ENCODE measurements at places on chromosomes 4 and X.
A peak's percentile ranks its signal among the peaks of the same experiment; 100 is the strongest.

DNA sequence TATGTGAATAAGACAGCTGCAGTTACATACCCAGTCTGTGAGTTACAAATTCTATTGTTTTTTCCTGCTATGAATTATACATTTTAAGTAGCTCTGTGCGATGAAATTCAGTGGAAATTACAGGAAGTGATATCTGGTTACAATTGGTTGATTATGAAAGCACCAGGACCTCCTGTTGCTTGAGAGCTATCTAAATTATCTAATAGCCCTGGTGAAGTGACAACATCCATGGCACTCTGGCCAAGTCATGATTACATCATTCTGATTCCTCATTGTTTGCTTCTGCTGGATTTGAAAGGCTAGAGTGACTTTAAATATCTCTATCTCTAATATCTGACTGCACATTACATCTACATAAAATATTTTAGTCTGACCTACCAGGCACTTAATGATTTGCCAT is 515.0 kb downstream of the CFAP47 start:
- no peak for DNase-seq

DNA sequence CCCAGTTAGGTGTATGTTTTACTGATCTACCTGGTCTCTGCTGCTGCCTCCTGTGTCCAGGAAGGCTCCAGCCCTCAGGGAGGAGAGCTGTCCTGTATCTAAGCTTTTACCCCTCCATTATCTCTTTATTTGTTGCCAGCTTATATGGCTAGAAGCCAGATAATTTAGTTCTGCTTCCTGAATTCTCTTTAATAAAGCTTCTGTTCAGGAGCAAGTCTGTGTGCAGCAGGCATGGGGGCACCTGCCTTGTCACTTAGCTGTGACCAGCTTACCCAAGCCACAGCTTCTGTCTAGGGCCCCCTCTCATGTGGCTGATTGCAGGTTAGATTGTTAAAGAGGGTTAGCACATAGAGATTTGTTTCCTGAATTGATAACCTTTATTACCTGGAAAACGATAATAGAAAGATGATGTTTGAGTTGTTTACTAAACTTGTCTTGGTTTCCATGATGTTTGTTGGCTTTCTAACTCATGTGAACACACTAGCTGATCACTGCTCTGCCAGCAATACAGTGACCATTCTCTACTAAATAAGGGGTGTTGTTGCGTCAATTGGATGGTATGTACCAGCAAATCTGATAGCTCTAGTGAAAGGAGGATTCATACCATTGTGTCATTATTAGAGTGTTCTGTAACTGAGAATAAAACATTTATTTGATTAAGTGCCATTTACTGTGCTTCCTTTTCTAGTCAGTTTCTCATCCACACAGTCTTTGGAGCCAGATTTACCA is 189.8 kb upstream of the ANK2 start:
- DNase-seq = no peak

GRCh38 chrX:42714981-42715700 is 62.8 kb downstream of the PPP1R2C start:
- DNase-seq = peak; percentile 8

DNA sequence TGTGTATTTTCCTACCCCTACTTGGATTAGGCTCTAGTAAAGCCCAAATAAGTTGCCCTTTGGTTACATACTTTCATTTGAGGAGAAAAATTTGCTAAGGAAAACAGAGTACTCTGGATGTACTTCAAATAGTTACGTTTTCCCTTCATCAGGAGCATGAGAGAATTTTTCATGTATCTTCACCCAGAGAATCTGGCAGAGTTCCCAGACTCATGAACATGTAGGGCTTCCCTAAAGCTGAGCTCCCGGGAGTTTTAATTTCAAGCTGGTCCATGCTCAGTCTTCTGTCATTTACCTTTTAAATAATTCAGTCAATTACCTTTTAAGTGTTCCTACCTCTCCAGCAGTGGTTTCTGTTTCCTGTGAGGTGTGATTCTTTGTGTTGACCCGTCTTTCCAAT is 367.5 kb upstream of the GRID2 start:
- DNase-seq = no peak

- DNase-seq = no peak
Measured at GRCh38 chr4:93203708-93204107, 624.8 kb upstream of the ATOH1 start.

DNA sequence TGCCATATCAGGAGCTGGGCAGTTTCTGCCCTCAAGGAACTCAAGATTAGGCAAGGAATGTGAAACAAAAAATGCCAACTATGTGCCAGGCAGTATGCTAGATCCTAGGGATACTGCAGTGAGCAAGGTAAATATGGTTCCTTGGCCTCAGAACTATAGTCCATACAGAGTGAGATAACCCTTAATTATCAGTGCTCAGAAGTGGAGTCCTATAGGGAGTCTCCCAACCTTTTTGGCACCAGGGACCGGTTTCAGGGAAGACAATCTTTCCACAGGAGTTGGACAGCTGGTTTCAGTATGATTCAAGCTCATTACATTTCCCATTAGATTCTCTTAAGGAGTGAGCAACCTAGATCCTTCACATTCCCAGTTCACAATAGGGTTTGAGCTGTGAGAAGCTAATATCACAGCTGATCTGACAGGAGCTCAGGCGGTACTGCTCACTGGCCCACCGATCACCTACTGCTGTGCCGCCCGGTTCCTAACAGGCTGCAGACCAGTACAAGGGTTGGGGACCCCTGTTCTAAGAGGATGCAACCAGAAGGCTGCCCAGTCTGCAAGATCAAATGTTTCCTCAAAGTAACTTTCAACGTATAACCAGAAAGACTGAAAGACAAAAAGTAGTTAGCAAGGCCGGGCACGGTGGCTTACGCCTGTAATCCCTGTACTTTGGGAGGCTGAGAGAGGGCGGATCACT is 1.7 kb upstream of the SRP72 start:
- peak; percentile 17 for DNase-seq

- no peak for DNase-seq
Measured at GRCh38 chrX:107576392-107576791, 51.9 kb upstream of the PRPS1 start.

- peak; percentile 16 for DNase-seq
Measured at GRCh38 chrX:154457491-154458115, 478 bp upstream of the PLXNA3 start.

DNA sequence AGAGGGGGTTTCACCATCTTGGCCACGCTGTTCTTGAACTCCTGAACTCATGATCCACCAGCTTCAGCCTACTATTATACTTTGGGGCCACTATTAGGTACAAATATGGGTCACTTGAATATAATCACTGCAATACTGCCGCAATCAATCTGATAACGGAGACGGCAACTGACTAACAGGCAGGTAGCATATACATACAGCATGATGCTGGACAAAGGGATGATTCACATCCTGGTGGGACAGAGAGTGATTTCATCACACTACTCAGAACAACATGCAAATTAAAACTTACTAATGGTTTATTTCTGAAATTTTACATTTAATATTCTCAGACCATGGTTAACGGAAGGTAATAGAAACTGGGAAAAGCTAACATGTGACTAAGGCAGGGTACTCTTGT is 10.9 kb downstream of the LRBA start:
- DNase-seq = no peak

- peak; percentile 43 for DNase-seq
Measured at GRCh38 chr4:163755013-163755412, 260.5 kb downstream of the TMA16 start.

DNA sequence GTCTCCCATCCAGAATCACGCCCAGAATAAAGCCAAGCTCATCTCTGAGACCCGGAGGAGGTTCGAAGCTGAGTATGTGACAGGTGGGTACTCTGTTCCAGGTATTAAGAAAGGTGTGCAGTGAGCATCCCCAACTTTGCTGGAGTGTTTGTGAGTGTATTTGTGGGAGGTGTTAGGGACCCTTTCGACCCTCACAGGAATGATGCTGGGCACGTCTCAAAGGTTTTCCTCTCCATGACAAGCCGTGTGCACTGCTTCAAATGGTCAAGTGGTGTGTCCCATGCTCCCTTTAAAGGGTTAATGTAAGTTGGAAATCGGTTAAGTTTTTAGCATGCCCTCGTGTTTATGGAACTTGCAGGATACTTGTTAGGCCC is 442 bp downstream of the MOSPD2 start:
- no peak for DNase-seq

GRCh38 chrX:133604801-133605200 is 189.5 kb upstream of the GPC4 start:
- no peak for DNase-seq

DNA sequence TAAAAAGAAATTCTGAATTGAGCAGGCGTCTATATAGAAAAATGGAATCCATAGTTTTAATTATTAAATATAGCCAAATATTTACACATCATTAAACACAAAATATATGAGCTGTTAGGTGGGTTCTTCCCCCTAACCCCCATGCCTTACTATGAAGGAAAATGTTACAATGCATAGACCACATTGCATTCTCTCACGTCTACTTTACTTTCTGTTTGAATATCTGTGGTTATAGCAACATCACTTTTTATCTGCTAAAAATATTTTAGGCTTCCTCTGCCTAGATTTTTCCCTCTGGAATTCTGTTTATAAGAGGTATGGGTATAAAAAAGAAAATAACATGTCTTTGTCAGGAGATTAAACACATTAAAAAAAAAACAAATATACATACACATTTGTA is 73.1 kb downstream of the MAML3 start:
- no peak for DNase-seq

DNA sequence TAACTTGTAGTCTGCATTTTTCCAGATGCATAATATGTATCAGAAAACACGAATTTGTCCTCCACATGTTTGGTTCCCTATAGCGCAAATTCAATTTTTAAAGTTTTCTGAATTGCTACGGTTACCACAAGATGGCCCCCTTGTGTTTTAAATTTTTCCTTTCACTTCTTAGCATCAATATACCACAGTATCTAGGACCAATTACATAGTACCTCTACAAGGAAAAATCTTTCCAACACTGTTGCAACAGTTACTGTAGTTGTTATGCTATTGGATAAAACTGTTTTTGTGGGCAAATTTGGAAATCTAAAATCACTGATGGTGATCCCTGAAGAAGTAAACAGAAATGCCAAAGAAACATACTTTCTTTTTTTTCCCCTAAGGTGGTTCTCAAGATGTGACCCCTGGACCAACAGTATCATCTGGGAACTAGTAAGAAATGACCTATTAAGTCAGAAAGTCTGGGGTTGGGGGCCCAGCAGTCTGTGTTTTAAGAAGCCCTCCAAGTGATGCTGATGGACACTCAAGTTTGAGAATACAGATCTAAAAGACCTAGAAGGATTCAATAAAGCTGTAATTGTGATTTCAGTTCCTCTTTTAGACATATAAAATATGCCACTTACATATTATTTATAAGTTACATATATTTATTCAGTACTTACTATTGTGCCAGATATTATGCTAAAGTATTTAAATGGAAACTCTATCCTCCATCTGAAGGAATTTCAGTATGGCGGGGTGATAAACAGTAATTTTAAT is 3.1 kb downstream of the ZGRF1 start:
- peak; percentile 50 for DNase-seq

DNA sequence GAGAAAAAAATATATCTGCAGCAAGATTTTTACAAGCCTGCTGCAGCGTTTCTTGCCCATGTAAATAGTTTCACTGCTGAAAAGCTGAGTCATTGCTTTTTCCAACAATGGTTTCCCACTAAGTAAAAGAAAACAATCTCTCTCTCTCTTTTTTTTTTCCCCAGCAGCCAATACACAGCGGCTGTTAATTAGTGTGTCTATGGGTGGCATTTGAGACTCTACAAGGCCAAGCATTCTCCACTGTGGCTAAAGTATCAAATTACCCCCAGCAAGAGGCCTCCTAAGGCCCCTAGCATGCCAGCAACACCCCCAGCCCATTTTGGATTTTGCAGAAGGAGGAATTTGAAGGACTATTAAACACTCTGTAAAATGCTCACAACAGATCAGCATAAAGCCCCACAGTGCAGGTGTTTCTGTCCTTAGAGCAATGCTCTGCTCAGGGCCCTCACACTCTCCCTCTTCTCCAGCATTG is 837.4 kb downstream of the TRIML1 start:
- peak; percentile 5 for DNase-seq

- DNase-seq = no peak
Measured at GRCh38 chr4:5976431-5976830, 41.8 kb downstream of the C4orf50 start.

DNA sequence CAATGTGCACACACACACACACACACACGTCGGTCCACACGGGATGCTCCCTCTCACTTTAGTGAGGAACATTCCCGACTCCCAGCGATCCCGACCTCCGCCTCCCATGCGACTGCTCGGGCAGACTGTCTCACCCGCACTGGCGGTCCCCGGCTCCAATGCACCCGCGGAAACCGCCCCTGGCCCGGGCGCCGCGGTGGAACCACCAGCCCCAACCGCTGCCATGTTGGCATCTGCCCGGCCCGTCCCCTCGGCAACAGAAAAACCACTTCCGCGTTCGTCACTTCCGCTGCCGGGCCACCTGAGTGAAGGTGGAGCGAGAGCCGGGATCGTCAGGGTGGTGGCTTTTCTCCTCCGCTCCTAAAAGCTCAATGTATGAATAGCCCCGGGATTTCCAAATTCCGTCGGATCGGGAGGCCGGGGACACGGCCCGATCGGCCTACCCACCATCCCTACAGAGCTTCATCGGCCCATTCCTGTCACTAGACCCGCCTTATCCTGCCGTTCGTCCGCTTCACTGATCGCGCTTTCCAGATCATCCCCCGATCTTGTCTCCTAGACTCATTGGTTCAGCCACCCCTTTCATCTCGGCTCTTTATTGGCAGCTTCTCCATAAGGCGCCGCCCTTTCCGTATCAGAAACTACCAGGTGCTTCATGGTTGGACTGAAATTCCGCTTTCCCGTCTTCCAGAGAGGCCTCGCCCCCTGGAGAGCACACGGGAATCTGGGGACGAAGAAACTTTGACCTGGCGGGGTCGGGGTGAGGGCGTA is at the start of gene SLC35A2:
SLC35A2 (minus strand) TSS at position 235 of the 771 bp plus-strand sequence; CDS start at position 225, 10 bp downstream.
- DNase-seq = peak; percentile 77

DNA sequence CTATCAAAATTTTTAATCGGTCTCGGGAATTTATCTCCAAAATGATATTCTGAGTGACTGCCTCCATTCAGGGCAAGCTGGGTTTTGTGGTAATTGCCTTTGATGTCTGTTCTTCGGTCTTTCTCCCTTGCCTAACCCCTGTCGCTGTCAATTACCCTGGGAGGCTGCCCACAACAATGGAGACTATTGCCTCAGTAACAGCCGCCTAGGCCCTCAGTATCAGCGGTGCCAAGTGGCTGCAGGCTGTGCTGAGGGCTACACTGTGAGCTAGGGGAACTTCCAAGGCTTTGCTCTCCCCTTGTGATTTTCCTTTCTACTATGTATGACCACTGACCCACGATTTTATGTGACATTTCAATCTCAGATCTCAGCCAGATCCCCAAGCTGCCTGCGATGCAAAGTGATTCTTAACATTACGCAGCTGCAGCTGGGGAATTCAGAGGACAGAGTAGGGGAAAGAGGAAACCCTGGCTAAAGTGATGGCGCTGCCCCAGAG is 36.3 kb upstream of the REST start:
- no peak for DNase-seq

DNA sequence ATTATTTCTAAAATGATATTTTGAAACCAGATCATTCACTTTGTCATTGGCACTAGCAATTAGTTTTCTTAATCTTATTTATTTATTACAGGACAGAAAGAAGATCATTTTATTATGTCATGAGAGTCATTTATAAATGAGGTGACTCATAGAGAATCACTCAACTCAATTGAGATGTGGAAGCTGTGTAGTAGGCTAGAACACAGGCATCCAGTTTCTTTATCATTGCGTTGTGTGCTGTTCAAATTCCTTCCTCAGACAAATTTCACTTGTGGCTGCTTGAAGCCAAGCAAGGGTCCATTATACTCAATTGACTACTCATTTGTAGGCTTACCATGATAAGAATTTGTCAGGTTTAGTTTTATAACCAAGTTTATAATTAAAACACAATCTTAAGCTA is 87.6 kb downstream of the MRPL1 start:
- DNase-seq = no peak
